ENCODE measurements at places on chromosomes 7 and 10.
A peak's percentile ranks its signal among the peaks of the same experiment; 100 is the strongest.

DNA sequence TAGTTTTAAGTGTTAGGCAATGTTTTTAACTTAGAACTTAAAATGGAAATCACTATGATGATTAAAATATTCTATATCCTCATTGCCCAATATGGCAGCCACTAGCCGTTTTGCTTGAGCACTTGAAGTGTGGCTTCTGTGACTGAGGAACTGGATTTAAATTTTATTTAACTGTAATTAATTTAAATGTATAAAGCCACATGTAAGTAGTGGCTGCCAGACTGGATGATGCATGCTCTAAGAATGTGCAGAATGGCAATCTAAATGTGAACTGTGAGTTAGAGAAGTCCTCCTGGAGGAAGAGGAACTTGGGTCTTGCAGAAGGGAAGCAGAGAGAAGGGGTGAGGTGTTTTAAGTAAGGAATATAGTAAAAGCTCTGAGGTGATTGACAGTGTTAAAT lies 451.4 kb downstream of the SUGCT start:
- H3K4me1 ChIP-seq, result no peaks in the 10 kb centered on the region
- DNase-seq, result no peak
- H3K36me3 ChIP-seq, result no peaks in the 10 kb centered on the region
- H3K27me3 ChIP-seq, result no peaks in the 10 kb centered on the region

- no peaks in the 10 kb centered on the region for H3K27me3 ChIP-seq
- H3K36me3 ChIP-seq, result no peaks in the 10 kb centered on the region
- peak; percentile 36 for DNase-seq
- H3K4me3 ChIP-seq, result no peak overlapping the region
These were observed 4.3 kb downstream of the COPS6 start for GRCh38 chr7:100093054-100093453.

DNA sequence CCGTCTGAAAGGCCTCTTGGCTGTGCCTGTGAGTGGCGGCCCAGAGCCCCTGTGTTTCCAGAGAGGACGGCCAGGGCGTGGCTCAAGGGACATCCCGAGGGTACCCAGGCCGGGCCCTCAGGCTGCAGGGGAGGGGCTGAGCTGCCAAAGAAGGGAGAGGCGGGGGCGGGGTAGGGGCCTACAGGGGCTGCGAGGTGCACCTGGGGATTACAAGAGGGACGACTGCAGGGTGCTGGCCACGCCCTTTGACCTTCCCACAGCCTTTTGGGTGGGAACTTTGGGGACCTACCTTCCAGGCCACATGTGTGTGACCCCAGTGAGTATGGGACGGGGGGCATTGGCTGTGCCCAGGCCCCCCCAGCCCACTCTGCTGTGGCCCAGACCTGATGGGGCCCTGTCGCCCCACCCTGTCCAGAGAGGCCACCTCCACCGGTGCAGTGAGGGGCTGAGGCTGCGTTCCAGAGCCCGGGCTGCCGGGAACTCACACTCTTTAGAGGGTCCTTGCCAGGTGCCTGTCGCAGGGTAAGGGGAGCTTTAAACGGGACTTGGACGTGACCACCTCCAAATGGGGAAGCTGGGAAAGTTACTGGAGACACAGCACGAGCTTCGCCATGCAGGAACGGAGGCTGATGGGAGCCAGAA lies 19.0 kb upstream of the NKX6-2 start:
- H3K36me3 ChIP-seq, result no peaks in the 10 kb centered on the region
- no peak overlapping the region for H3K4me3 ChIP-seq
- H3K4me1 ChIP-seq, result no peaks in the 10 kb centered on the region

DNA sequence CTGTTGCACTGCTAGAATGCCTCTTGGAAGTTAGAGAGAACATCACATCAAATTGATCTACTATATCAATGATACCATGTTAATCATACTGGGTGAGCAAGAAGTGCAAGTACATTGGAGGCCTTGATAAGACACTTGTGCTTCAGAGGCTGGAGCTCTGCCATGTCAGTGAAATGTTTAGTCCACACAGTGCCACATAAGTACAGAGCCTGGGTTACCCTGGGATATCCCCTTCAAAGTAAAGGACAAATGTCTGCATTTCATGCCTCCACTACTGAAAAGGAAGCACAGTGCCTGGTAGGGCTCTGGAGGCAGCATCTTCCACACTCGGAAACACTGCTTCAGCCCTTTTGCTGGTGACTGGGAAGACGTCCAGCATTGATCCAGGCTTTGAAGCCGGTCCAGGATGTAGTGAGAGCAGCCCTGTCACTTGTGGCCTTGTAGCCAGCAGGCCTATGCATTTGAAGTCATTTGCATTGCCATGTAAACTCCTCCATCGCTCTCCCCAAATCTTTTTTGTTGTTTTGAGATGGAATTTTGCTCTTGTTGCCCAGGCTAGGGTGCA lies 15.7 kb upstream of the STN1 start:
- H3K4me1 ChIP-seq, result no peaks in the 10 kb centered on the region
- no peaks in the 10 kb centered on the region for H3K27me3 ChIP-seq
- H3K4me3 ChIP-seq, result no peak overlapping the region

DNA sequence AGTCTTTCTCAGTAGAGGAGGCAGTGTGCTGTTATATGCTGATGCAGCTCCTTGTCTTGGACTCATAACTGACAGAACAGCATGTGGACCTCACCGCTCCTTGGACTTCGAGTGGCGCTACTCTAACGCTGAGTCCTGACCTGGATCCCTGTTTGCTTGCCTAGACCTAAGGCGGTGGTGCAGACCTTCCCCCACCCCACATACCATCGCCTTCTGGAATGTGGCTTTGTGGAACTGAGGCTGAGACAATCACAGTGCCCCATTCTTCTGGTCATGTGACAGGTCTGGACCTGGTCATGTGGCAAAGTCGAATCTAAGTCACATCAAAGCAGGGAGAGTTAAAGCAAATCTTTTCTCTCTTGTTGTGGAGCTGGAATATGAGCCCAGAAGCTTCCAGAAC lies 190.7 kb upstream of the MKI67 start:
- no peaks in the 10 kb centered on the region for H3K36me3 ChIP-seq
- H3K4me3 ChIP-seq, result no peak overlapping the region
- H3K4me1 ChIP-seq, result no peaks in the 10 kb centered on the region
- H3K27ac ChIP-seq, result no peak overlapping the region
- DNase-seq, result no peak
- no peaks in the 10 kb centered on the region for H3K27me3 ChIP-seq

DNA sequence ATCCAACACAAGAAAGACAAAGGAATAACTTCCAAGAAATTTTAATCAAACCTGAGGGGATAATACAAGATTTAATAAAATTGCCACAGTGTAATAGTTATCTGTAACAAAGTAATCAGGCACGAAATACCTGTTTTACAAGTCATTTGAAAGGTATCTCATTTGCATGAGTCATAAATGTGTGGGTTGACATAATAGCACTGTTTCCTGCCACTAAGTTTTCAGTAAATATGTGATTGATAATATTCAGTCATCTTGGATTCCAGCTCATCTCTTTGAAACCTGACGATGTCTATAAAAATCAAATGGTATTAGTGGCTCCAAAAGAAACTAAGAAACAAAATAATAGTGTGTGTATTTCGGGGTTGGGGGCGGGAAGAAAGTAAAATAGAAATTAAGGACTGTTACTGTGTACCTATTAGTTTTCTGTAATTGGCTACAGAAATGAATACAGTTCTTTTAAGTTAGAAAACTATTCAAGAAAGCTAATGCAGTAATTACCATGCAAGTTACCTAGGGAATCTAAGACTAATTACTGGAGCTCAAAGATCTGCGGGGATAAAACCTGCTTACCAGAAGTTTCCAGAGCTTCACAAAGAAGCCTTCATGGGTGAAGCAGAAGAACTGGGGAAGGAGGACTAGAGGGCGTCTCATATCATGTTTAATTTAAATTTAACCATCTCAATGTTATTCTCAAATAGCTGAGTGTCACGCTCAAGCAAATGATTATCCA lies 100.7 kb downstream of the ST8SIA6 start:
- DNase-seq, result no peak
- no peaks in the 10 kb centered on the region for H3K36me3 ChIP-seq
- H3K4me3 ChIP-seq, result no peak overlapping the region

GRCh38 chr10:69123306-69123746 lies 652 bp upstream of the VPS26A start:
- peak overlapping the region; percentile 92 for H3K4me3 ChIP-seq
- H3K36me3 ChIP-seq, result no peaks in the 10 kb centered on the region
- peaks cover 7% of the 10 kb centered on the region for H3K4me1 ChIP-seq
- peak; percentile 73 for DNase-seq
- H3K27ac ChIP-seq, result peak overlapping the region; percentile 97

GRCh38 chr10:78209970-78210369 lies 176.3 kb downstream of the RPS24 start:
- no peaks in the 10 kb centered on the region for H3K36me3 ChIP-seq
- H3K4me3 ChIP-seq, result no peak overlapping the region
- no peak for DNase-seq
- H3K27me3 ChIP-seq, result no peaks in the 10 kb centered on the region
- no peak overlapping the region for H3K27ac ChIP-seq
- H3K4me1 ChIP-seq, result peaks cover 3% of the 10 kb centered on the region

DNA sequence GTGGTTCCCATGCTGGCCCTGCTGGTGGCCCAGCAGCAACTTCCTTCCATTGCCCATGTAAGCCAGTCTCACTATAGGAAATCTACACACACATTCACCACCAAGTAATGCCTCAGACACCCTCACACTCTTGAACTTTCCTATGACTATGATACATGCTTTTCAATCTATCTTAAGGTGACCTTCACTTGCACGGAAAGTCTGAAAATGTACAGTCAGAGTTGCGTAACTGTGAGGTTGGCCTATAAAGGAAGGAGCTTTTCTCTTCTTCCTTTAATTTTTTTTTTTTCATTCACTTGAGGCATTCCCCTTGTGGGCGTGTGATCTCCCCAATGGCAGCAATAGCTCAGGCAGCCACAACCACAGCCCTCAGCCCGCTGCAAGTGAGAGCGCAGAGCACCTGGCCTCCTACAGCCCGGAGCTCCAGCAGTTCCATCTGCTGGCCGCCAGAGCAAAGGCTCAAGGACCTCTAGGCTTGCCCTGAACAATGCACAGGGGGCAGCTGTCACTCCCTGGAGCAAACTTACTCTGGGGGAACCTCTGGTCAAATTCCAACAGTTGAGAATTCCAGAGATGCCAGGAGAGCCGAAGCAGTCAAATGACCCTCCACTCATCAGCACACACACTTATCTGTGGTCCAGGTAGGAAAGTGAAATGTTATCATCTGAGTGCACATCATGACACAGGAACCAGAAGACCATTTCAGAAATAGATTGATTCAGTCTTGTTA lies 123.1 kb upstream of the ADO start:
- no peaks in the 10 kb centered on the region for H3K36me3 ChIP-seq
- no peak overlapping the region for H3K4me3 ChIP-seq
- H3K4me1 ChIP-seq, result no peaks in the 10 kb centered on the region
- no peaks in the 10 kb centered on the region for H3K27me3 ChIP-seq
- no peak overlapping the region for H3K27ac ChIP-seq

DNA sequence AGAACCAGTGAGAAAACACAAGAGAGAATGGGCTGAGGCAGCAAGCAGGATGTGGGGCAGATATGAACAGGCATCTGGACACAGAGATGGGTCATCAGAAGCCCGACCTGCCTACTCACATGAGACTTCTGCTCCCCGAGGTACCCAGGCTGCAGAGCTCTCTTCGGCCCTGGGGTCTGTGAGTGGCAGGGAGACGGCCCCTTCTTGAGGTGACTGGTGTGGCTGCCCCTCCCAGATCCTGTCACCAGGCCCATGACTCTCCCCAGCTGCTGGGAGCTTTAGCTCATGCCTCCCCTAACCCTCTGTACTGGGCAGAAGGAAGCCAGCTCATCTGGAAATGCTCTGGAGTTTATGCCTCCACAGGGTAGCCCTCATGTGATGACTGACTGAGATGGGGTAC lies 157.6 kb upstream of the PCBD1 start:
- H3K27ac ChIP-seq, result no peak overlapping the region
- H3K4me3 ChIP-seq, result no peak overlapping the region
- H3K4me1 ChIP-seq, result peaks cover 7% of the 10 kb centered on the region
- H3K27me3 ChIP-seq, result no peaks in the 10 kb centered on the region
- DNase-seq, result no peak
- no peaks in the 10 kb centered on the region for H3K36me3 ChIP-seq

DNA sequence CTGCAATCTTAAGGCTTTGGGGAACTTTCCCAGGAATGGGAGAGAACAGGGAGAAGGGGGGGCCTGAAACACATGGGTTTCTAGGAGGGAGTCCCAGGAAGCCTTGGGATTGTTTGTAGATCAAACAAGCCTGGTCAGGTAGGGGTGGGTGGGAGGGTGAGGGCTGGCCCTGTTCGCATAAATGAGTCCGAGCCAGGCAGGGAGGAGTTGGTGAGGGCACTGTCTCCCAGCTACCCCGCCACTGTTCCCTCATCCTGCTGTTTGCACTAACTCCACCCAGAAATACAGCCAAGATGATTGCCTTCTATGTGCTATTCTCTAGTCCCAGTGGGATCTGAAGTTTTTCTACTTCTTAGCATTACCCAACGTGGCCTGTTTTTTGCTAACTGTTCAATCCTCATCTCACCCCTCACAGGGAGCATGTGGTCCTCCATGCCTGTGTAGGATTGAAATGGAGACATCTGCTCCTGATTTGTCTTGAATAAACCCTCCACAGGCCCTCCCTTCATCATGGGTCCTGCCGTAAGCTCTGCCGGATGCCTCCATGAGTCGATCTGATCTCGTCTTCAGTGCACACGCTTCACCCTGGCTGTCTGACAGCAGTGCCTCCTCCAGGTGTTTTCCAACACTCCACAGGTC lies 257.0 kb downstream of the COBL start:
- no peaks in the 10 kb centered on the region for H3K36me3 ChIP-seq
- no peak for DNase-seq
- H3K4me3 ChIP-seq, result no peak overlapping the region

- no peaks in the 10 kb centered on the region for H3K36me3 ChIP-seq
- H3K27ac ChIP-seq, result no peak overlapping the region
- no peaks in the 10 kb centered on the region for H3K4me1 ChIP-seq
- no peaks in the 10 kb centered on the region for H3K27me3 ChIP-seq
- H3K4me3 ChIP-seq, result no peak overlapping the region
- peak; percentile 62 for DNase-seq
These were observed 34.7 kb downstream of the ACADSB start for GRCh38 chr10:123043409-123043925.

DNA sequence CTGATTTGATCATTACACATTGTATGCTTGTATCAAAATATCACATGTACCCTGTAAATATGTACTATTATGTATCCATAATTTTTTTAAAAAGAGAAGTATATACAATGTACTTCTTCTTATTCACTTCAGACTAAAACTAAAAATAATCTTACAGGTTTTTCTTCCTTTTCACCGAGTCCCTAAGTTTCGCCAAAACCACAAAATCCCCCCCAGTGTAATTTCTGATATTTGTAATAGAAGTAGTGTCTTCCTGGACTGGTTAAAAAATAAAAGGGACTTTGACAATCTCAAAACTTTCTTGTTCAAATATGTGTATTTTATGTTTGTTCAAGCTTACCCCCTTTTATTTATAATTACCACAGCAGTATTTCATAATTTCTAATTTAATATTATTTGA lies 23.9 kb downstream of the EPC1 start:
- no peak for DNase-seq
- no peaks in the 10 kb centered on the region for H3K36me3 ChIP-seq
- peaks cover 11% of the 10 kb centered on the region for H3K4me1 ChIP-seq
- H3K4me3 ChIP-seq, result no peak overlapping the region

GRCh38 chr7:25859412-25860274 lies 292.4 kb upstream of the NFE2L3 start:
- no peak for DNase-seq
- H3K4me1 ChIP-seq, result peaks cover 1% of the 10 kb centered on the region
- no peak overlapping the region for H3K4me3 ChIP-seq
- no peak overlapping the region for H3K27ac ChIP-seq
